ENCODE measurements at places on chromosomes 16 and 17. TPM values are rescaled to one million over a fixed set of nuclear protein-coding genes. Genes with fewer than 3 reads are reported as not detected.

DNA sequence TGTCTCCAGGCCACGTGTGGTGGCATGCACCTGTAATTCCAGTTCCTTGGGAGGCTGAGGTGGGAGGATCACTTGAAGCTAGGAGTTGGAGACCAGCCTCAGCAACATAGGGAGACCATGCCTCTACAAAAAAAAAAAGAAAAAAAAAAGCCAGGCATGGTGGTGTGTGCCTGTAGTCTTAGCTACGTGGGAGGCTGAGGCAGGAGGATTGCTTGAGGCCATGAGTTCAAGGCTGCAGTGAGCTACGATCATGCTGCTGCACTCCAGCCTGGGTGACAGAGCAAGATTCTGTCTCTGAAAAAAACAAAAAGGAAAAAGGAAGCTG, 103.9 kb downstream of the CMIP start:
- no peak for DNase-seq

DNA sequence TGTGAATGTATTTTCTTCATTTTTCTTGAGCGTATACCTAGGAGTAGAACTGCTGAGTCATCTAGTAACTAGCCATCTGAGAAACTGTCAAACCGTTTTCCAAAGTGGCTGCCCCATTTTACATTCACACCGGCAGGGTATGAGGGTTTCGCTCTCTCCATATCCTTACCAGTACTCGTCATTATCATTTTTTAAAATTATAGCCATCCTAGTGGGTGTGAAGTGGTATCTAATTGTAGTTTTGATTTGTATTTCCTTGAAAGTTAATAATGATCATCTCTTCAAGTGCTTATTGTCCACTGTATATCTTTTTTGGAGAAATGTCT, 6.0 kb downstream of the RNF157 start:
- no peak for DNase-seq

DNA sequence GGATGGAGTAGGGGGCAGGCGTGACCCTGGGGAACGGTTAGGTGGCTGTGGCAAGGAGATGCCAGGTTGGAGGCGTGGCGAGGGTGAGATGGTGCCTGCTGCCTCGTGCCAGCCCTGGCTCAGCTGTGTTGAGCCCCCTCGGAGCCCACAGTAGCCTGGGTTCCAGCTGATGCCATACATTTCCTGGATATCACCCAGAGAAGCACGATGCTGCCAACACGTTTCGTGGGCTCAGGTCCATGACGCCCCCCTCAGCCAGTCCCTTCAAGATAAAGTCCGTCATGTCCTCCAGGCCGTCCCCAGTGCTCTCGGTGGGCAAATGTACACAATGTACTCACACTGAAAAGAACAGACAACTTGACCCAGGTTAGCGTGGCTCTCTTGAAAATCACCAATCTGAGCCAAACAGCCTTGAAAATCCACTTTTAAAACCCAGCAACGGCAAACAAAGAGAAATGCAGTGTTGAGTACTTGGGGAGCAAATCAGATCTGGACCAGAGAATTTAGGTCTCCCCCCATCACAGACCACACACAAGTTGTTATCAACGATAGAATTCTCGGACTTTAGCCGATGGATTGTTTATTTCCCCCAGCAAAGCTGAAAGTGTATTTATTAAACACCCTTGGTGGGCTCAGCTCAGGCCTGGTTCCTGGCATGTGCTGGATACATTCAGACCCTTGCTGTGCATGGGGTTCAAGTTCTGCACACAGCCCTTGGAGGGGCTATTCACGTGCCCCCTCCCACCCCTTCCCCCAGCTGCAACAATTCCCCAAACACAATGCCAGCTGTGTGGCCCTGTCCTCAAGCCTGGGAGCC, 102.8 kb upstream of the PLCG2 start:
- no peak for DNase-seq

- no peak for DNase-seq
Observed at GRCh38 chr17:58755269-58755576, 431 bp upstream of the PPM1E start.

GRCh38 chr17:62892061-62892675, 73.9 kb upstream of the TANC2 start:
- DNase-seq: no peak

DNA sequence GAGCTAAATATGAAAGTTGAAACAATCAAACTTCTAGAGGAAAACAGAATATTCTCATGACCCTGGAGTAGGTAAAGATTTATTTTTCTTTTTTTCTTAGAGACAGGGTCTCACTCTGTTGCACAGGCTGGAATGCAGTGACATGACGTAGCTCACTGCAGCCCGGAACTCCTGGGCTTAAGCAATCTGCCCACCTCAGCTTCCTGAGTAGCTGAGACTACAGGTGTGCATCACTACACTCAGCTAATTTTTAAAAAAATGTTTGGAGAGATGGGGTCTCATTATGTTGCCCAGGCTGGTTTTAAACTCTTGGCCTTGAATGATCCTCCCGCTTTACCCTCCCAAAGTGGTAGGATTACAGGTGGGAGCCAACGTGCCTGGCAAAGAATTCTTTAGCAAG, 15.5 kb downstream of the IKZF3 start:
- DNase-seq: no peak

- no peak for DNase-seq
Observed at GRCh38 chr17:27407916-27408864, 48.1 kb upstream of the KSR1 start.

DNA sequence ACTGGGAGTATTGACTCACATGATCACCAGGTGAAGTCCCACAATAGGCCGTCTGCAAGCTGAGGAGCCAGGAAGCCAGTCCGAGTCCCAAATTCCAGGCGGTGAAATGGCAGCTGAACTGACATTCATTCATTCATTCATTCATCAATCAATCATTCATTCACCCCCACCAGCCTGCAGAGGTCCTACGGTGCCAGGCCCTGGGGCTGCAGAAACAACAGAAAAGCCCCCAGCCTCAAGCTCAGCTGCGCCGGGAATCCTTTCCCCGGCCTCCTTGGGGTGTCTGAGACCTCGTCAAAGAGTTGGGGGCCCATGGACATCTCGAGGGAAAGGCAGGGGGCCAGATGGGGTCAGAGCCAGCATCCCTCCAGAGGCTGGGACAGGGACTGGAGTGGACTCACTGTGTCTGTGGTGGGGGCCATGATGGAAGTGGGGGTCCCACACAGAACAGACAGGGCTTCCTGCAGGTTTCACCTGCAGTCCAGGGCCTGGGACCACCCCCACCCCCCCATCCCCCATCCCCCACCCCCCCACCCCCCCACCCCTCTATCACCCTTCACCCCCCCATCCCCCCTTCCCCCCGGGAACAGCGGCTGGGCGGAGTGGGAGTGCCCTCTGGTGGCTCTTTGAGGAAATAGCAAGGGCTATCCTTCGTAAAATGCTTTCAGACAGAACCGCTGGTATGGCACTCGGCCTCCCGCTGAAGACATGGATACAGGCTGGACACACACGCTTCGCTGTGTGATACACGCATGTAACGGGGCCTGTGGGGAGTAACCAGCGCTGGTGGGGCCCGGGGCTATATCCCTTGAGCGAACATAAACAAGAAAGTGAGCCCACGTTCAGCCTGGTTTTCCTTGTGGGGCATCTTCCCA, 8.5 kb upstream of the ZC3H18 start:
- DNase-seq: no peak

DNA sequence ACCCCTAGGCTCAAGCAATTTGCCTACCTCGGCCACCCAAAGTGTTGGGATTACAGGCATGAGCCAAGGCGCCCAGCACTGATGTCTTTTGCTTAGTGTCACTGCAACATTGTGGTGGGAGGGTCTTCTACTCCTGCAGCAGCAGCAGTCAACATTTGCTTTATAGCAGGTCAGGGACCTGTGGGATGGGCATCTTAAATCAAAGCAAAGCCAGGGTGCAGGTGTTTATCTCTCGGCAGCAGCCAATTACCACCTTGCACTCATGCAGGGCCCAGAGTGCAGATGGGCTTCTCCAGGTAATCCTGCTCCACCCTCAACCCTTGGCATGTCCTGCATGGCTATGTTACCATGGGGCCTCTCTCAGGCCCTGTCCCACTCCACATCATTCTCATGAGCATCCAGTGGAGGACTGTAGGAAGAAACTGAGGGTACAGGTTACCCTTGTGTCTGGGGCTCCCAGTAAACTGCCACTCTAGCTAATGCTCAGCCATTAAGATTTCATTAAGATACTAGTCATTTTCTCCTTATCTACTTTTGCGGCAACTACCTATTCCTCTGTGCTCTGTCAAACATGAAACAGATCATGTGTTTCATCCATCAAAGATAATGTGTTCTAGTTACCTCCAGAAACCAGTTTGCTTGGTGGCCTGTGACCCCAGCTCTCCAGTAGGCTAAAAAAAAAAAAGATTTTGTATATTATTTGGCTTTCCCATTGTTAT, 16.8 kb downstream of the ADGRG5 start:
- no peak for DNase-seq

GRCh38 chr17:65359016-65359415, 202.4 kb downstream of the AXIN2 start:
- DNase-seq: no peak

DNA sequence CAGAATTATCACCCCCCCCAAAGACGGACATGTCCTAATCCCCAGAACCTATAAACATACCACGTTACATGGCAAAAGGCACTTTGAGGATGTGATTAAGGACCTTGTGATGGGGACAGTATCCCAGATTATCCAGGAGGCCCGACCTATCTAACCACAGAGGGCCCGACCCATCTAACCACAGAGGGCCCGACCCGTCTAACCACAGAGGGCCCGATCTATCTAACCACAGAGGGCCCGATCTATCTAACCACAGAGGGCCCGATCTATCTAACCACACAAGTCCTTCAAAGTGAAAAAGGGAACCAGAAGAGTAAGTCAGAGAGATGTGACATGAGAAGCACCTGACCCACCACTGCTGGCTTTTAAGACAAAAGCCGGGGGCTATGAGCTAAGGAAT, 56.8 kb downstream of the ANKFY1 start:
- no peak for DNase-seq

- DNase-seq: no peak
Observed at GRCh38 chr16:10228779-10229178, 46.6 kb upstream of the GRIN2A start.

DNA sequence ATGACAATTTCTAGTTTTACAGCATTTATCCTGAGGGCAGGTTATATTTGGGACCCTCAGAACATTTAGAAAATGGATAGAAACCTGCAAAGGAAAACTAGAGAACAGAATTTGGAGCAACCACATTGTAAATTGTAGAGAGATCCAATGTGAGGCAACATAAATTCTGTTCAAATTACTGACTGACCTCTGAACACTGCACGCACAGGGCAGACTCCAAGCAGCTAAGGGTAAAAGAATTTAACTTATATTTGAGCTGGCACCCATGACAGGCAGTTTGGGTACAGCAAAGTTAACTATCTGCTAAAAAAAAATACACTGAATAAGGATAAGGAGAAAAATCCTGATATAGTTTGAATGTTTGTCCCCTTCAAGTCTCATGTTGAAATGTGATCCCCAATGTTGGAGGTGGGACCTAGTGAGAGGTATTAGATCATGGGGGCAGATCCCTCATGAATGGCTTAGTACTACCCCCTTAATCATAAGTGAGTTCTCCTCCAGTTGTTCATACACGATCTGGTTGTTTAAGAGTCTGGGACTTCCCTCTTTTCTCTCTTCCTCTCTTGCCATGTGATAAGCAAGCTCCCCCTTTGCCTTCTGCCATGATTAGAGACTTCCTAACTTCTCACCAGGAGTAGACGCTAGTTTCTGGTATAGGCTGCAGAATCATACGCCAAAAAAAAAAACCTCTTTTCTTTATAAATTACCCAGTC, 75.7 kb downstream of the FBXL20 start:
- DNase-seq: no peak

DNA sequence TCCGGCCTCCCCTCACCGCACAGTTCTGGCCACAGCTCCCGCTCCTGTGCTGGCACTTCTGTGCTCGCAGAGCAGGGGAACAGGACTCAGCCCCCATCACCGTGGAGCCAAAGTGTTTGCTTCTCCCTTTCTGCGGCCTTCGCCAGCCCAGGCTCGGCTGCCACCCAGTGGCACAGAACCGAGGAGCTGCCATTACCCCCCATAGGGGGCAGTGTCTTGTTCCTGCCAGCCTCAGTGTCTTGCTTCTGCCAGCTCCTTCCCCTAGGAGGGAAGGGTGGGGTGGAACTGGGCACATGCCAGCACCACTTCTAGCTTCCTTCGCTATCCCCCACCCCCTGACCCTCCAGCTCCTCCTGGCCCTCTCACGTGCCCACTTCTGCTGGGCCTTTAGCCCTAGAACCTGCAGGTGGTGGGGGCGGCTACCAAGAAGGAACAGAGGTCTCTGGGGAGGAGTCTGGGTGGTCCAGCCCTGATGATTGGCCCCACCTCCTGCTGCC, 645 bp upstream of the ELMO3 start:
- DNase-seq: no peak

DNA sequence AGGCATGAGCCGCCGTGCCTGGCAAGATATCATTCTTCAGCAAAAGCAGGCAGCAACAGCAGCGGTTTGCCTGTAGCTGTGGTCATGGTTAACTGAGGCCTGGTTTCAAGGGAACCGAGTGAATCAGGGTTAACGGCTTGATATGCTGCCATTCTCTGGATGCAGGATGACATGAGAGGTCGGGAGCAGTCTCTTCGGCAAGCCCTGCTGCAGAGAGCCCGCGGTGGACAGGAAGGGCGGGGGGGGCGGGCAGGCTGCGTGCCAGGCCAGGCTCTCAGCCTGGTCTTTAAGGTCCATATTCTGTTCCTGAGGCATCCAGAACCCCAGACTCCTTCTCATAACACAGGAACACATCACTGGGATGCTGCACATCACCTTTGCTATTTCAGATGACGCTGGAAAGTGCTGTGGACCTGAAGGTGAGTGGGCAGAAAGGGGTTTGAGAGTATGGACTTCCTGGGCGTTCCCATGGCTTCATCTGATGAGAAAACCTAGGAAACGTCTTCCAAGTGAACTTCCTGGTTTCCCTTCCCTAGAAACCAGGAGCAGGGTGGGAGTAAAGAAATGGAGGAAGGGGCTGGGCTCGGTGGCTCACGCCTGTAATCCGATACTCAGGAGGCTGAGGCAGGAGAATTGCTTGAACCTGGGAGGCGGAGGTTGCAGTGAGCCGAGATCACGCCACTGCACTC, 165.6 kb upstream of the RPH3AL start:
- no peak for DNase-seq

DNA sequence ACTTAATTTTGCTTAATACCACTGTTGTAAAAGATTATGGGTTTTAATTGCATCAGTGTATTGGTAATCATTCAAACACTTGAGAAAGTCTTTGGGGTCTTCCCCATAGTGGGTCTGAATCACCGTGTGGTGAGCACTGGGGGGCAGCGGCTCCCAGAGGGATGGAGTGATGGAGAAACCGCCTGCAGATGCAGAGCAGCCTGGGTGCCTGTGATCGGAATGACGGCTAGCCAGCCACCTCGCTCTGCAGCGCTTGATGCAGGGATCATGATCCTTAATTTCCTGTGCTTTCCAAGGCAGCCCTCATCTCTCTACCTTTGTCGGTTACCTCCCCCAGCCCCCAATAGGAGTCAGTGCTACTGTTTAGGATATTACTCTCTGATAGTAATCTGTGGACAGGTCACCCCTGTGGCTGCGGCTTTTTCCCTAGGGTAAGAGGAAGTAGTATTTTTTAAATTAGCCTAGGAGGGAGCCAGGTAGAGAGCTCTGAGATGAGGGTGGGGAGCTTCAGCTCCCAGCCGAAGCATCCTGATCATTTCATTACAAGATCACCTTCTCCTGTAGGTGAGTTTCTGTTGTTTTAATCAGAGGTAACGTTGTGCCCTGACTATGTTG, 135.6 kb downstream of the MSI2 start:
- DNase-seq: no peak

SMTNL2 gene
- total RNA-seq: 1.9 TPM

TMEM101 gene
- total RNA-seq: 21.3 TPM

CMTM2 gene
- not detected for total RNA-seq

RAP1GAP2 gene
- 7.5 TPM for total RNA-seq

RABEP2 gene
- total RNA-seq: 9.9 TPM

NUDT7 gene
- total RNA-seq: 16.4 TPM

ALOX12B gene
- not detected for total RNA-seq

CTRB2 gene
- total RNA-seq: not detected

SPATA33 gene
- 4.6 TPM for total RNA-seq

KRT222 gene
- total RNA-seq: 0.68 TPM

ZNF597 gene
- 1.7 TPM for total RNA-seq
